Activated T-helper 1 cell treated with Interleukin-2 at 50 U/mL for 16 hours (primary cell): ENCODE measurements at places on chromosomes 13 and 19.

DNA sequence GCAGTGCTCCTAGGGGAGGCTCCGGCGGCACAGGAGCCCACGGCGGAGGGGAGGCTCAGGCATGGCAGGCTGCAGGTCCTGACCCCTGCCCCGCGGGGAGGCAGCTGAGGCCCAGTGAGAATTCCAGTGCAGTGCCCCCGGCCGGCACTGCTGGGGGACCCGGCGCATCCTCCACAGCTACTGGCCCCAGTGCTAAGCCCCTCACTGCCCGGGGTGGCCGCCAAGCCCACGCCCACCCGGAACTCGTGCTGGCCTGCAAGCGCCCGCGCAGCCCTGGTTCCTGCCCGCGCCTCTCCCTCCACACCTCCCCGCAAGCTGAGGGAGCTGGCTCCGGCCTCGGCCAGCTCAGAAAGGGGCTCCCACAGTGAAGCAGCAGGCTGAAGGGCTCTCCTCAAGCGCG is 62.2 kb downstream of the SPRY2 start:
- DNase-seq = no peak

GRCh38 chr13:46683676-46684260 is 113.2 kb downstream of the ESD start:
- no peak for DNase-seq

GRCh38 chr13:51862957-51863356 is 1.2 kb downstream of the CCDC70 start:
- no peak for DNase-seq

DNA sequence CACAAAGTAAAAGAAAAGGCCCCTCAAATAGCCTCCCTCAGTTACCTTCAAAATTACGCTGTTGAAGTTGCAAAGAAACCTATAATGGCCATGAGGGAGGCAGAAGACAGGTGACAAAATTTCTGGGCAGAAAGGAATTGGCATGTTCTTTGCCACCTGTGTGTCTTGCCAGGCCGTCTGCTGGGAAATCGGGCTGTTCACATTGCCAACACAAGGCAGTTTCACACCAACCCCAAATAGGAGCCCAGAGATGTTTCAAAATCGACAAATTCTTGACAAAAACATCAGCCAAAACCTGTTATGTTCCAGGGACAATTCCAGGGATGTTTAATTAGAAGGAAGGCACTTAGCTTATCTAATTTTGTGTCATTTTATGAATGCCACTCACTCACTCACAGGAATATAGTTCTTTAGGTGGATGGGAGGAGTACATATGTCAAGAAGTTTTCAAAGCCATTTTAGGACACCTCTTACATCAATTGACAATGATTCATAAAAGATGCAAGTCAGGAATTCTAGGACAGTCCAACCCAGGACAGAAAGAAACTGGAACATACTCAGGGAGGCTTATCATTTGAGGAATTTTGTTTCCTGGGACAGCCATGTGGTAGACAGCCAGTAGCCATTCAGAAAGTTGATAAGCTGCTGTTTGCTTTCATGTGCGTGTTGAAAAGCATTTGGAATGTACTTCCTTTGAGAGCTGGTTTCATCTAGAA is 164.5 kb downstream of the RGCC start:
- DNase-seq = no peak

DNA sequence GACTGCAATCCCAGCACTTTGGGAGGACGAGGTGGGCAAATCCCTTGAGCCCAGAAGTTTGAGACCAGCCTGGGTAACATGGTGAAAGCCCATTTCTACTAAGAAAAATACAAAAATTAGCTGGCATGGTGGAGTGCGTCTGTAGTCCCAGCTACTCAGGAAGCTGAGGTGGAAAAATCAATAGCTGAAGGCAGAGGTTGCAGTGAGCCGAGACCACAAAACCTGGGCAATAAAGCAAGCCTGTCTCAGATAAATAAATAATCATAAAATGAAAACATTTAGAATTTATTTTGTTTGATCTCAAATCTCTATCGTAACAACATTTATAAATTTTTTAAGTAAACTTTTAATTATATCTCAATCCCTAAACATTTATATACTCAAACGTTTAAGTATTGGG is 36.6 kb downstream of the USP12 start:
- DNase-seq = no peak

- DNase-seq = no peak
Observed at GRCh38 chr19:39818626-39819097, 15.3 kb downstream of the DYRK1B start.

- DNase-seq = no peak
Observed at GRCh38 chr13:80563439-80563838, 222.5 kb upstream of the SPRY2 start.

- no peak for DNase-seq
Observed at GRCh38 chr13:98441056-98441676, 135.7 kb downstream of the STK24 start.

DNA sequence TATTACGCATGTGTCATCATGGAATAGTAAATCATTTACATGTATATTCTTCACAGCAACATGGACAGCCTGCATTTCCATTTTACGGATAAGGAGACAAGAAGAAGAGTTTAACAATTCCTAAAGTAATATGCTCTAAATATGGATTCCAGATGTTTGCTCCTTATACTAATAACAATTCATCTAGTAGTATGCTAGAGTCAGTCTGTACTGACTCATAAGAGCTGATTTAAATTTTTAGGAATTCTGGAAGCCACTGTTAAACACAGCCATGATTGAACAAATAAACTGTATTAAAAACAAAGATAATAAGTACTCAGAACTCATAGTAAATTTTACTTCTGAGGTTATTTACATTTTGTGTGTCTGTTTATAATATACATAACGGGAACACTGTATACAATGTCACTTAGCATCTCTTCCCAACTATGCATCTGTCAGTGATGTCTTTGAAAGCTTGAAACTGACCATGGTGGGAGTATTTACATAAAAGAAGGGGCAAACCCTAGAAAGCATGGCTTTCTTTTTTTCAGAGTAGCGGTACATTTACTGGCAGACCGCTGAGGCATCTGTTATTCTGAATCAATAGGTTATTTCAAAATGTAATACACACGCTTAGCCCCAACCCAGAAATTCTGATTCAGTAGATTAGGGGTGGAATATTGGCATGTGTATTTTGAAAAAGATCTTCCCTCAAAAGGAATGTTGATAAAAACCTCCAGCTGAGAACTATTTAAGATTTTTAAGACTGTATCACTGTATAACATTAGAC is 12.9 kb downstream of the ZC3H13 start:
- no peak for DNase-seq

- DNase-seq = no peak
Observed at GRCh38 chr13:108154421-108154858, 60.9 kb downstream of the LIG4 start.

DNA sequence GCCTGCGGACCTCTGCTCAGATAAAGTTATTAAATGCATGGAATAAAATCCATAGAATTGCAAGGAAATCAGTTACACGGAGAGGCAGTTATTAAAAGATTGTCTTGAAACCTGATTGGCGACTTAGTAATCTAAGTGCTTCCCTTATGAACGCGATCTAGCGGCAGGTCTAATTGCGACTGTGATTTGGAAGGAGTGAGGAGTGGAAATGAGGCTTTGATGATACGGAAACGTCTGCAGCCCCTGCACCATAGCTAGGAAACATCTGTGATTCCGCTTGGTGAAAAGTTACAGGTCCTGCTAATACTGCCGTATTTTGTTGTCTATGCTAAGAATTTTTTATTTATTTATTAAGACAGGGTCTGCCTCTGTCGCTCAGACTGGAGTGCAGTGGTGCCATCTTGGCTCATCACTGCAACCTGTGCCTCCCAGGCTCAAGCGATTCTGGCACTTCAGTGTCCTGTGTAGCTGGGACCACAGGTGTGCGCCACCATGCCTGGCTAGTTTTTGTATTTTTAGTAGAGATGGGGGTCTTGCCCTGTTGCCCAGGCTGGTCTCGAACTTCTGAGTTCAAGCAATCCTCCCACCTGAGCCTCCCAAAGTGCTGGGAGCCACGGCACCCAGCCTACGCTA is 887 bp downstream of the NDUFS7 start:
- DNase-seq = no peak

- no peak for DNase-seq
Observed at GRCh38 chr19:46716672-46717033, 261 bp downstream of the PRKD2 start.

- no peak for DNase-seq
Observed at GRCh38 chr19:3670796-3671679, 29.2 kb downstream of the PIP5K1C start.

GRCh38 chr13:94178625-94179244 is 300.7 kb downstream of the DCT start:
- DNase-seq = no peak

DNA sequence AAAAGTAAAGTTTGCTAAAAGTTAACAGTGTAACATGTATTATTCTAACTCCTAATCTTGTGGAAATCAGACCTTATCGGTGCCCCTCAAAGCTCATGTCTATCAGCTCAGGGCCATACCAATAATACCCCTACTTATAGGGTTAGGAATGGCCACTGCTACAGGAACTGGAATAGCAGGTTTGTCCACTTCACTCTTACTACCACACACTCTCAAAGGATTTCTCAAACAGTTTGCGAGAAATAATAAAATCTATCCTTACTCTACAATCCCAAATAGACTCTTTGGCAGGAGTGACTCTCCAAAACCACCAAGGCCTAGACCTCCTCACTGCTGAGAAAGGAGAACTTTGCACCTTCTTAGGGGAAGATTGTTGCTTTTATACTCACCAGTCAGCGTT is 1677.7 kb downstream of the OLFM4 start:
- no peak for DNase-seq

DNA sequence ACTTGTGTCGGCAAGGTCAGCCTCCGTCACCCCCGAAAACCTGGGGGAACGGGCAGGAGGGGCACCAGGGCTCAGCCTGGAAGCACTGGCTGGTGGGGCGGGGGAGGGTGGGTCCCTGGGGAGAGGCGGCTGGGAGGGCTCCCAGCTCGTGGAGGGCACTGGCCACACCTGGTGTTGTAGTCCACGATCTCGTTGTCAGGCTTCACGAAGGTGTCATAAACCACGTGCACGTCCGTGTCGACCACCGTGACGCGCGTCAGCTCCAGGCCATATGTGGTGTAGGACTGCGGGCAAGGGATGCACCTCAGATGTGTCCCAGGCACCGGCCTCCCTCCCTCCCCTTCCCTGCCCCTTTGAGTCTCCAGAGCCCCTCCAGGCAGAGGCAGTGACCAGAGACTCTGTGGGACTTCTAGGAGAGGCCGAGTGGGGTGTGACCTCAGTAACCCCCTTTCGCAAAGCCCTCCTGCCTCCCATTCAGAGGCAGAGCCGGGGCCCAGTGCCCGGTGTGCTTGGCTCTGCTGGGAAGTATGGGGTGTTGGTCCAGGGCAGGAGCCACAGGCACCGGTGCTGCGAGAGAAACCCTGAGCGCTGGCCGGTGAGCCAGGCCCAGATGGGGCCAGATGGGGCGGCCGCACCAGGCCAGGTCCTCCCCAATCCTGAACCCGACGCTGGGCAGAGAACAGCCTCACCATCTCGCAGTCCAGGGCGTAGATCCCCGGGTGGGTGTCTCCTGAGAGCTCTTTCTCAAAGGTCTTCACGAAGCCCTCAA is 4.6 kb upstream of the ATP8B3 start:
- no peak for DNase-seq

DNA sequence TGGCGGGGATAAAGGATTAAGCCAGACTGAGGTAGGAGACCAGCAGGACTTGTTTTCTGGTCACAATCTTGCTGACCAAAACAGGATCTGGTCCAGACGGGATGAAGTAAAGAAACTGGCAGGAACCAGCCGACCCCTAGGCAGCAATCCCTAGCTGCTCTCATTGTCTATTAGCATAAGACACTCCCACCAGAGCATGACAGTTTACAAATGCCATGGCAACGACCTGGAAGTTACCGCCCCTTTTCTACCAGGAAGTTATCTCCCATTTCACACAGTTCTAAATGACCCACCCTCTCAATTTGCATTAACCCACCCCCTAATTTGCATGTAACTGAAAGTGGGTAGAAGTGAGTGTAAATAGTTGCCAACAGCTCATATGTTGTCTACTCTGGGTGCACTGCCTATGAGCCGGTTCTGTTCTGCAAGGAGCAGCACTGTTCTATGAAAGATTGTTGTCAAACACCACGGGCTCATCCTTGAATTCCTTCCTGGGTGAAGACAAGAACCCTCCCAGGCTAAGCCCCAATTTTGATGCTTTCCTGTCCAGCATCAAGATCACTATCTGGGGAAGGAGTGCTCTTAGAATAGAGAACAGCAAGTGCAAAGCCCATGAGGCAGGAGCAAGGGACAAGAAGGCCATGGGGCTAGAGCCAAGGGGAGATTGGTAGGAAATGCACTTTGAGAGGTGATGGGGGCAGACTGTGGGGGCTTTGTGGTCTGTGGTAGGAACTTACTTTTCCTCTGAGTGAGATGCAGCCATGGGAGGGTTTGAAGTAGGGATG is 13.9 kb upstream of the FBXO27 start:
- DNase-seq = no peak

DNA sequence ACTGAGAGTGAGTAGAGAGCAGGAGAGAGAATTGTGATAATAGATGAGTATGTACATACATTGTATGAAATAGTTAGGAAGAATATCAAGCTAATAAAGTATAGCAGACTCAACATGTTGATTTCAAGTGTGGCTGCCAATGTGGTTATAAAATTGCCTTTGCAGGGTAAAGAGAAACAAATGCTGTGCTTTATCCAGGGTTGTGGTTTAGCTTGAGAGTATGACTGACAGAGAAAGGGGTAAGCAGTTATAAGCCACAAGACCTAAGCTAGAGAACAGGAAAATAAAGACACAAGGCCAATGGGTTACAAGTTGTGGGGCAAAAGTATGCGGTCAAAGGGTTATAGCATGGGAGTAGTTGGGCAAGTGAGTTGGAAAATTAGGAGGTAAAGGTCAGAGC is 1217.5 kb downstream of the DIAPH3 start:
- no peak for DNase-seq

GRCh38 chr19:49097453-49098288 is 12.4 kb downstream of the SNRNP70 start:
- DNase-seq = peak; percentile 51

- DNase-seq = no peak
Observed at GRCh38 chr13:112061367-112062061, 5.4 kb upstream of the SOX1 start.
